ENCODE measurements at places on chromosomes 3 and 15.

GRCh38 chr3:15454965-15455364 lies 27.6 kb downstream of the EAF1 start:
- DNase-seq = no peak

DNA sequence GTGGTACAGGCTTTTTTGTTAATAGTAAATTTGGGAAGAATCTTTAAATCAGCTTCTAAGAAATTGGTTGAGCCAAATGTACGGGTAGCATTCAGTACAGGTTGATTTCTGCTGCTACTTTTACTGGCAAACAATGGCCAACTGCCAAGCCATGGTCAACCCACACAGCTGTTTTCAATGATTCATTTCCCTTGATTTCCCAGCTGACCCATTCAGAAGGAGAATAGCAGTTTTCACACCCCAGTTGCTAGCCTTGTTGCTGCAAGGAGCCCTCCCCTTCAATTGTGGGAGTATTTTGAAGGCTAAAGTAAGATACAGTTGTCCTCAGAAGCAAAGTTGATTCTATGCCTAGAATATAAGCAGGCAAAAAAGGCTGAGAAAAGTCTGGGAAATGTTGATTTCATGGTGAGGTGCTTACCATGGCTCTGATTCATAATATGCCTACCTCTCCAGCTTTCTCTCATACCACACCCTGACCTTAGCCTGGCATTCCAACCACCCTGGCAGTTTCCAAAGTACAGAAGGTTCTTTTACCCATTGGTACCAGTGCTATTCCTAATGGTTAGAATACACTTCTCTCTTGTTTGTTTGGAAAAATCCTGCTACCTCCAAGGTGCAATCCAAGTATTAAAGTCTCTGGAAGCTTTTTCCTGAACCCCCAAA lies 320.3 kb upstream of the TGFBR2 start:
- no peak for DNase-seq

DNA sequence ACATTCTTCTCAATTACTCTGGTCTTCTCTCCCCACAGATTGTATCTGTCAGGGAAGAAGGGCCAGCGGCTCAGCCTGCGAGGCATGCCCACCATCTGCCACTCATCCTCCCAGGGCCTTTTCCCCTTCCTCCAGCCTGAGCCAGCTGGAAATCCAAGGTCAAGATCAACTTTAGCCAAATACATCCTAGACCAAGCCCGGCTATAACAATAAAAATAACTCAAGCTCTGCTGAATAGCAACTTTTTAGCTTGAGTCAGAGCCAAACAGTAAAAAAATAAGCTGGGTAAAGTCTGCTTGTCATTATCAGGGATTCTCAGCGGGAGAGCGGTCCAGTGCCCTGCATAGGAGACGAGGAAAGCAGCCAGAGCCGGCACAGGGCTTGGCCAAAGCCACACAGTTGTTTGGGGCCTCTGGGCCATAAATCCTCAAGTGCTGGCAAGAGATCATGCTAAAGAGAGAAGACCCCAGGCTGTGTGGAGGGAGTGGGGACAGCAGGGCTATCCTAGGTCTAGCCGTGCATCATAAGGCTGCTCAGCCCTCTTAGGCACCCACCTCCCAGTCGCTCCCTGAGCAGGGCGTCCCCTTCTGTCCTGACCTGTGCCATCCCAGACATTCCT lies 76.2 kb upstream of the HERC1 start:
- DNase-seq = no peak

DNA sequence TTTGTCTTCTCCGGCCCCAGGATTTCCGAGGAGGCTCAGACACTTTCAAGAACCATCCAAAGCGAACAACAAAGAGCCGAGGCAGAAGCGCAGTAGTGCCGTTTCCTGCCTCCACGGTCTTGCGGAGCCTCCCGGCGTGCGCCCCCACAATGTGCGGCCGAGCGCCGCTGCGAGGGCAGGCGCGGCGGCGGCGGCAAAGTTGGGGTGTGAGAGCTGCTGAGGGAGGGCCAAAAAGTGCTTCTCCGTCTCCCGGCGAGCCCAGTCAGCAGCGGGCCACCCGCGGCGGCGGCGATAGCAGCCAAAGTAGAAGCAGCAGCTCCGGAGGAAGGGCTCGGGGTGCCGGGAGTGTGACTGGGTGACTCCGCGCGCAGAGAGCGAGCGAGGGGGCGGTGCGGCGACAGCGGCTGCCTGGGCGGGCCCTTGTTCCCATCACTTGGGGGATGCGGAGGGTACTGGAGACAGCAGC lies 749.1 kb downstream of the ROBO1 start:
- DNase-seq = no peak

- DNase-seq = no peak
Observed at GRCh38 chr3:173913397-173913796, 515.9 kb downstream of the NLGN1 start.

DNA sequence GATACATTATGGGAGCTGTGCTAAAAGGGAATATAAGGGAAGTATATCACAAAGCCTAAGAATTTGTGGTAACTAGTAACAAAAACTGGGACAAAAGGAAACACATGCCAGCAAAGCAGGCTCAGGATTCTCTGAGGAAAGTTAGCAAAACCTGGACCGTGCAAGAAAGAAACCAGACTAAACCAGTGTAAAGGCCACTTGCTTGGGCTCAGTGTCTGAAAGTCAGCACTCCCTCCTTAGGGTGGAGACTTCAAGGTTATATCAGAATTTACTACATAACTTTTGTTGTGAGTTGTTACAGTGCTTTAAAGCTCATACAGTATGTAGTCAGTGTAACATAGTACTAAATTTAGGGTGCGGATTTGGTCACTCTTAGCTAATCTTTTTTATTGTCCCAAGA lies 269.9 kb upstream of the GADL1 start:
- DNase-seq = no peak

- peak; percentile 52 for DNase-seq
Observed at GRCh38 chr3:53045518-53046170, at the start of gene SFMBT1. Gene SFMBT1 (minus strand): TSS chr3:53046073. CDS start chr3:52969128, 76,945 bp downstream.

DNA sequence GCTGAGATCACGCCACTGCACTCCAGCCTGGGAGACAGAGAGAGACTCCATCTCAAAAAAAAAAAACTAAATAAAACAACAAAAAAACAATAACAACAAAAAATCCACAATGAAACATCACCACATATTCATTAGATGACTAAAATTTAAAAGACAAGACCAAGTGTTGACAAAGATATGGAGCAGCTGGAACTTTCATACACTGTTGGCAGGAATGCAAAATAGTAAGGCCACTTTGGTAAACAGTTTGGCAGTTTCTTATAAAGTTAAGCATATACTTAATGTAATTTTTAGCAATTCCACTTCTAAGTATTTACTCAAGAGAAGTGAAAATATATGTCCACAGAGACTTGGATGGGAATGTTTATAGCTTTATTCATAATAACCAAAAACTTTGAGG lies 43.2 kb downstream of the RBP2 start:
- no peak for DNase-seq

GRCh38 chr3:155101398-155101797 lies 21.3 kb downstream of the MME start:
- no peak for DNase-seq

DNA sequence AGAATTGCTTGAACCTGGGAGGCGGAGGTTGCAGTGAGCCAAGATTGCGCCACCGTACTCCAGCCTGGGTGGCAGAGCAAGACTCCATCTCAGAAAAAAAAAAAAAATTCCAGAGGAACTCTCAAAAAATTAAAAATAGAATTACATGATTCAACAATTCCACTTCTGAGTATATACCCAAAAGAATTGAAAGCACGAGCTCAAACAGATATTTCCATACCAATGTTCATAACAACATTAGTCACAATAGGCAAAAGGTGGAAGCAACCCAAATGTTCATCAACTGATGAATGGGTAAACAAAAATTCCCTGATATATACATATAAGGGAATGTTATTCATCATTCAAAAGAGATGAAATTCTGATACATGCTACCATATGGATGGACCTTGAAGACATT lies 16.9 kb upstream of the MORF4L1 start:
- DNase-seq = no peak

DNA sequence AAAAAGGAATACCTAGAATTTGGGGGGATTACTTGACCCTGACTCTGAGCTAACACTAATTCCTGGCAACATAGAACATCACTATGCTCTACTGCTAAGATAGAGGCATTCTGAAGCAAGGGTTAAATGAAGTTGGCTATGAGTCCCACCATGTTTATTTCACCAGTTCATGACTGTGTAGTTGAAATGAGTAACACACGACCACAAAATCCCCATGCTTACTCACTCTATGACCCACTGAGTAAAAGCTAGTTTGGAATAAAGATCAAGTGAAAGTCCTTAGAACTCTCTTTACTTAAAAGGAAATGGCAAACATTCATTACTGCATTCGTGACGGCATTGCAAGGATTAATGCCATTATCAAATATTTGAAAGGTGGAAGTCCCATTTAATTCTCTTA lies 47.4 kb downstream of the MRPL46 start:
- no peak for DNase-seq

DNA sequence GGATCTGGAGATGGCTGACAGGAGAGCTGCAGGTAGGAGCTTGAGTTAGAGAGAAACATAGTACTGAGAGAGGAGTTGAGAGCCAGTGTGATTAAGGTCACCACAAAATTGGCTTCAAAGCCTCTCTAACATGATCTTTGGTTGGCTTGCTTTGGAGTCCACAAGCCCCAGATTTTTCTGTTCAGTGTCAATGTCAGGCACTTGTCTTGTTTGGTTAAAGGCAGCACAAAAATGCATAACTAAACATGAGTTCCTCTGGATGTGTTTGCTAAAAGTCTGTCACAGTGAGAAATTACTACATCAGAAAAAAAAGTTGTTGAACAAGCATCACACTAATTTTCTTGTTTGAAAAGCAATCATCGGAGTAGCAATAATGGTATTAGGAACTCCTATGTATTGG lies 440.5 kb downstream of the NTRK3 start:
- DNase-seq = no peak

GRCh38 chr3:68666429-68667136 lies 265.8 kb downstream of the TAFA4 start:
- no peak for DNase-seq

DNA sequence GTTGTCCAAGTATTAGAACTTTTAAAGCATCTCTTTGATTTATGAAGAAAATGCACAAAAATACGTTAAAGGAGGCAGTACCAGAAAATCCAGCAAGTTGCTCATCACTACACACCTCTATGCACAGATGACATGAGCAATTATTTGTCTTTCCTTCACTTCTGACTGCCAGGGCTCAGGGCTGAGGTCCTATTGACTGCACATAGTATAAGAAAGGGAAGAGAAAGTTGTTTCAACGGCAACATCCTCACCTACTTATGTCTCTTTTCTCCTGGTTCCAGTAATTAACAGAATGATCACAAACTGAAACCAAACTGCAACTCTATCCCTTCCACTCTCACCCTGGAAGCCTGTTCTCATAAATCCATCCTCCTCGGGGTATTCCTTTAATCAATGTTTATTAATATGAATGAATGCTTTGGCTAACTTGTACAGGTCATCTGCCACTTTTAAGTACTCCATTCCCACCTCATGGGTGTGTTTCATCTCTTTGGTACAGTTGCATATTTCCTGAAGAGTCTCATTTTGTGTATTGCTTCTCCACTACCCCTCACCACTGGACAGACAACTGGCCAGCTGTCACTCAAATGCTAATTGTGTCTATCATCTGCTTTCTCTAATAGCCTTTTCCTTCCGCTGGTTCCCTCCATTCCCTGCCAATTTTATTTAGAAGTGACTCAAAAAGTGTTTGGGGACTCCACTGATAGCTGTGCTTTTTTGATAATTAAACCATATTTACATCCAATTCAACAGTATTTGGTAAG lies 34.5 kb downstream of the RAB27A start:
- DNase-seq = no peak

DNA sequence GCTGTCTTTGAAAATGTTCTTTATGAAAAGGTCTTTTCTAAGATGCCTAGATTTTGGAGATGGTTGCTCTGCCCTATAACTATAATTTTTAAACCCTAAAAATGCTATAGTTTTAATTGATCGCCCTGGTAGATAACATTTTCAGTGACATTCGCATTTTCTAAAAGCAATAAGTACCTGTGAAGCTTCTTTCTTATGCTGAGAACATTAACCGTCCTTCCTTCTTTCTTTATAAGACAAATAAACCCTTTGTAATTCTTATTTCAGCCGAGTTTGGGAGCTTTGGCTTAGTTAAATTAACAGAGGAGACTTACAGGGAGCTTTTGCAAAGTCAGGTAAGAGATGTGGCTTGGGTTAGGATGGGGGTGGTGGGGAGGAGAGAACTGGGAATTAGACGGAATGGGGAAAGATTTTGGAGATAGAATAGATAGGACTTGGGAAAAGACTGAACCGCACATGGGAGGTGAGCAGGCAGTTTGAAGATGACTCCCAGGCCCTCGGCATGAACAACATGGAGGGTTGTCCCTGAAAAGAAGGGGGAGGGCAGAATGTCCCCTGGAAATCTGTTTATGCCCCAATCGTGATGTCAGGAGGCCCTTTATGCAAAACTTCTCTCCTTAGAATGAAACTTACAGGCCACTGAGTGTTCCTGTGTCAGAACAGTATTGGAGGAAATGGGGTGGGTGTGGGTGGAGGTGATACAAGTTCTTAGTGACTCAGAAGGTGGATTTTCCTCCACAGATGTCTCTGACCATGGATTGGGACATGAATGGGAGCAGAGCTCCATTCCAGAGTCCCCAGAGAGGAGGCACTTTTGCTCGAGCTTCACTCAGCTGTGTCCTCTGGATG lies 76.2 kb upstream of the LARS2 start:
- DNase-seq = no peak

- no peak for DNase-seq
Observed at GRCh38 chr15:64503640-64504039, 43.3 kb downstream of the ZNF609 start.

- no peak for DNase-seq
Observed at GRCh38 chr3:55296791-55297190, 190.3 kb downstream of the WNT5A start.

DNA sequence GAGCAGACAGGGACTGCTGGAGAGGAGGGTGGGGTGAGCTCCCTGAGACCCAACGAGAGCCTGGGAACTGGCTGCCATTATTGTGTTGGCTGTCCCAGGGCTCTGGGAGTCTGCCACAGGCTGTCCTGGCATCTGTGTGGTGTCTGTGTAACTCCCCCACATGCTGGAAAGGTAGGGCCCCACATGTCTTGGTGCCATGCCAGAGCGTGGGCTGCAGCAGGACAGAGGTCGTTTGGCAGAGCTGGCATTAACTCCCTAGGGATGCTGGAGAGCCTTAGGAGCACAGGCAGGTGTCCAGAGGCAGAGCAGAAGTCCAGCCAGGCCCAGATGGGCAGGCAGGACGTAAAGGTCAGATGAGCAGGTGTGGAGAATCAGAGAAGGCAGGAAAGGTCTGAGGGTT lies 9.7 kb downstream of the TIMP4 start:
- DNase-seq = no peak
